Midbrain (tissue), 1 donor: ENCODE measurements at places on chromosomes 6 and 20.

GRCh38 chr6:131135244-131136020, at the start of gene AKAP7:
Gene AKAP7 (plus strand): TSS chr6:131135467. CDS start chr6:131135764, 297 bp downstream.
- peak; percentile 79 for DNase-seq

DNA sequence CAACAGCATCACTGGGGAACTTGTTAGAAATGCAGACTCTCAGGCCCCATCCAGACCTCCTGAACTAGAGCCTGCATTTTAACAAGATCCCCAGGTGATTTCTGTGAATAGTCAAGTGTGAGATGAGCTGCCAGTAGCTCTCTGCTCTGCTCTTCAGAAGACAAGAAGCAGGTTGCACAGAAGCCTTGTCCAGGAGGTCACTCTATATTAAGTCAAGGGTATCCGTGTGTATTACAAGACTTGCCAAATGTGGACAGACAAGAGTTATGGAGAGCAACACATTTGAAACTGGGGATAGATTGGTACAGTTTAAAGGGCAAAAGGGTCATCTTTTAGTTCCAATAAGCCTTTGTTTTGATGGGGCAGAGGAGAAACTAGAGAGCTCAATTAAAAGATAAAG, 23.2 kb upstream of the RIN2 start:
- DNase-seq: no peak

GRCh38 chr6:135722190-135722589, 129.3 kb upstream of the PDE7B start:
- no peak for DNase-seq

DNA sequence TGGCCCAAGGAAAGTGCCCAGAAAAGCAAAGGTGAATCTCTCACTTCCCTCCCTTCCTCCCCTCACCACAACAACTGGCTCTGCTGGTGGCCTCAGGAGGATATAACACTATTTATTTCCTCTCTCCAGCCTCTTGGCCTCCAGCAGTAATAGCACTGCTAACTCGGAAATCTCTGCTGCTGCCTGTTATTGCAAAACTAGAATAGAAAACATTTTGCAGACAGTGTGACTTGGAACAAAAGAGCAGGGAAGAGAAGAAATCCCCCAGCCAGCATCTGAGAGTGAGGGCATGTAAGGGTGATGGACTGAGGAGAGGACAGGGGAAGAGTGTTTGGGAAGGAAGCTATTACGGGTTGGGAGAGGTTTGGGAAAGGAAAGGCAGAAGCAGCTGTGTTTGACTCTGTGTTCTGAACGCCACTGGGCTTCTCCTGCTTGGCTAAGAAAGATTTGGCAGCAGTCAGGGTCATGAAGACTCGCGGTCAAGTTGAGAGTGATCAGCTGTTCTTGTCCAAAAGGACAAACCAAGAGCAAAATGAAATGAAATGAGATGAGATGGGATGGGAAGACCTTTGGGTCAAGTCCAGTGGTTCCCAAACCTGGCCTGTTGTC, 81.0 kb upstream of the SNX9 start:
- no peak for DNase-seq

- DNase-seq: no peak
These were observed 505 bp upstream of the KCNK15 start for GRCh38 chr20:44745122-44745597.

- DNase-seq: no peak
These were observed 91.4 kb upstream of the EYS start for GRCh38 chr6:65798280-65799014.

GRCh38 chr6:23537828-23538227, 588.2 kb upstream of the NRSN1 start:
- no peak for DNase-seq

GRCh38 chr20:49905415-49906091, 9.8 kb downstream of the SPATA2 start:
- DNase-seq: no peak
